Astrocyte of the cerebellum (primary cell): ENCODE measurements at places on chromosomes 12 and 14.

DNA sequence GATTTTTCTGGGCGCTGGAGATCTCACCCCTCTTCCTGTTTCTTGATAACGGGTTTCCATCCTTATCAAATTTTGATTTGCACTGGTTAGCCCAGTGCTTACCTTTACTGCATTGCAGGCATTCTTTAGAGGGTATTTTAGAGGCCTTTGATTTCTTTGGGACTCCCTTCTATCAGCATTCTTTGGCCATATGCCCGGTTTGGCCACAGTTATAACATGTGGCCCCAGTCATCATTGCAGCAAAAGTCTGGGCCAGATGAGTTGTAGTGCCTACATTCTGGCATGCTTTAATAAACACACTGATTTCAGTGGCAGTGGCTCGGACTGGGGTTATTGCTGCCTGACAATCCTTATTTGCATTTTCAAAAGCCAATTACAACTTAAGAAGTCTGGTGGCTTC lies 82.3 kb downstream of the KCNMB4 start:
- DNase-seq, result no peak

GRCh38 chr12:116962197-116962596 lies 51.4 kb downstream of the FBXW8 start:
- no peak for DNase-seq

- DNase-seq, result no peak
These were observed 12.0 kb upstream of the IL26 start for GRCh38 chr12:68237619-68238018.

- no peak for DNase-seq
These were observed 48.5 kb downstream of the IFNG-AS1 start for GRCh38 chr12:68037616-68038255.

GRCh38 chr12:41963398-41963797 lies 181.3 kb downstream of the GXYLT1 start:
- no peak for DNase-seq

- DNase-seq, result no peak
These were observed 16.0 kb upstream of the FBLN5 start for GRCh38 chr14:91963465-91963864.

DNA sequence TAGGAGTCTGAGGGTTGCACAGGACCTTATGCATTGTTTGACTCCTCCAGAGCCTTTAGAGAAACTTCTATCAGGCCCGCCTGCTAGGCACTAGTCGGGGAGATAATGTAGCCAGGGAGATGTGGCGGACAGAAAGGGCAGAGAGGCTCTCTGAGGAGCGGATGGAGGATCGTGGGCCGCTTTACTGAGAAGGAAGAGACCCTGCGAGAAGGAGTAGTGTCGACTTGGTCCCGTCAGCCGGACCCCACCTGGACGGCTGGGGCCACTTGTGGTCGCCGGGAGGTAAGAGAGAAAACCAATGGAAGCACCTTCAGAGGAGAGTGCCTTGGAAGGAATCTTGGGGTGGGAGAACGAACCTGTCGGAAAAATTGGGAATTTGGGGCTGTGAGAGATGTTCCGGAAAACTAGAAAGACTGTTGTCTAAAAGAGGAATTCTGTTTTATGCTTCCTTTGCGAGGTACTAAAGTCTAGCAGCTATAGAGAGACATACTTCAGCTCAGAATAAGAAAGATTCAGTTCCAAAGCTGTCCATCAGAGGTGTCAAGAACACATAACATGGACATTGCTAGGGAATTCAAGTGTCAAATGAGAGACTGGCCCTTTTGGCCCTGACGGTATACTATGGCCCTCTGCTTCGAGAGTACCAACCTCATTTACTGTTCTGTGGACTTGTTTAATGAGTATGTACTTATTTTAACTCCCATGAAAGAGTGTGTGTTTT lies 660 bp upstream of the MCRS1 start:
- no peak for DNase-seq

DNA sequence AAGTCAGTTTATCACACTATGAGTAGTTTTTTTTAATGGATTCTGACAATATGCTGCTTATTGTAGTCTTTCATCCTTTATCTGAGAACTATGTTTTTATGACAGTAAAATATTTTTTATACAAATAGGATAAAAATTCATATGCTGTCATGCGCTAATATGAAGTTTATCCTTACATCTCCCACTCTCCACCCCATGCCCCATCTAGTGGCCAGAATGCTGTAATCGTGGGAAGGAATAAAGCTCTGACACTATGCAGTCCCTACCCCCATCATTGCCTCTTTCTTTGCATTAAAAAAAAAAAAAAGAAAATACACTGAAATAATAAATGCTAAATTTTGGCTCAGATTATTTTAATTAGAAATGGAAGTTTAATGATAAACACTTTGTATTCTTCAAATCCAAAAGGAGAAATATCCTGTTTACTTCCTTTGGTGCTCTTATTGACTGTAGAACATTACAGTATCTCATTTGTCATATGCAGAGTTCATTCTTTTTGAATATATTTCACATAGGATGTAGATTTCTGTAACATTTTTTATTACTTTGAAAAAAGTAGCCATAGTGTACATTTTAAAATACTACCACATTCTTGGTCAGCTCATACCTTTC lies 145.9 kb upstream of the SLCO1C1 start:
- peak; percentile 8 for DNase-seq
